ENCODE measurements at places on chromosomes 6 and 20. TPM values are rescaled to one million over a fixed set of nuclear protein-coding genes. Genes with fewer than 3 reads are reported as not detected.
A peak's percentile ranks its signal among the peaks of the same experiment; 100 is the strongest.

DNA sequence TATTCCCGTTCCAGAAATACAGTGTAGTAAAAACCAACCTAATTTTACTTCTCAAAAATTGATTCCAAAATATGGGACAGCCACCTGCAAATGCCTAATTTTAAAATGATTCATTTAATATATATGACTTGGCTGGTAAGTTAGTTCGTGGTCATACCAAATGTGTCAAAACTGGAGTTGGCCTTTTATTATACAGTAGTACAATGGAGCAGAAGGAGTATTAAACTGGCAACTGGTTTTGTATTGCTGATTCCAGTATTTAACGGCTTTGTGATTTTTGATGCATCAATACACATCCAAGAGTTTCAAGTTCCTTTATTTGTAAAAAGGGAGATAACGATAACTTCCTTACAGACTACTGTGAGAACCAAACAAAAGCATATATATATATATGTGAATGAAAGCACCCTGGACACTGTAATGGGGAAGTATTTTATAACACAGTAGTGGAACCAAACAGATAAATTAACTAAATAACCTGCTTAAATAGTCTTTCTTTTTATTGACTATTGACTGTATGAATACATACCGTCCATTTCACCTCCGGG, 24.8 kb downstream of the SAMHD1 start:
- no peak for DNase-seq

DNA sequence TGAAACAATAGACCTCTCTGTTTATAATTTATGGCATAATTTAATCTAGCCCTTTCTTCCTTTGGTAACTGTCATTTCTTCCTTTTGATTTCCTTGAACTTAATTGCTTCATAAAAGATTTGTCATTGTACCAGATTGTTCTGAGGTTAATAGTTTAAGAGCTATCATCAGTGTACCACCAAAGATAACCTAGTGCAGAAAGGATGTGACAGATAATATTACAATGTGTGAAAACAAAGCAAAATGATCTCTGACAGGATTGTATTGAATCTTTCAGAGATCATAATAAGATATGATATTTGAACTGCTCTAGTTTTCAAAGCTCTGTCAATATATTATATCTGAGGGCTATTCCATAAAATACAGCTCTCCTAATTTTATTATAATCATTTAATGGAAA, 132.1 kb upstream of the PTCHD4 start:
- DNase-seq, result no peak

DNA sequence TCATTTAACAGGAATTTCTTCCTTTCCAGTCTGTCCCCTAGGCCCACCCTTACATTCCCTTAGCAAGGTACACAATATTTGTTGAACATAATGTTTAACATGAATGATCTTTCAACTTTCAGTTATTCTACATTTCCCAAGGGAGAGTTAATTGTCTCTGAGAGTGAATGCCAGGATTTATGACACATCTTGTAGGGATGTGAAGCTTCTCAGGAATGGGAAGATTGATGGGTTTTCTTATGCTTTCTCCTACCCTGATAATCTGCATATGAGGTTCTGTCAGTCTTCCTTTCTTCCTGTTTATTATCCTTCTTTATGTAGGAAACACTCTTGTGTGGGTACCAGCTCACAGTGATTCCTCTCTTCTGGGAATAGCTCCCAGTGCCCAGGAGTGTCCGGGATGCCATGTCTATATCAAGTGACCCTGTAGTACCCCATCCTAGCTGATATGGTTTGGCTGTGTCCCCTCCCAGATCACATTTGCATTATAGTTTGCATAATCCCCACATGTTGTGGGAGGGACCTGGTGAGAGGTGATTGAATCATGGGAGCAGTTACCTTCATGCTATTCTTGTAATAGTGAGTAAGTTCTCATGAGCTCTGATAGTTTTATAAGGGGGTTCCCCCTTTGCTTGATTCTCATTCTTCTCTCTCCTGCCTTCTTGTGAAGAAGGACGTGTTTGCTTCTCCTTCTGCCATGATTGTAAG, 7.1 kb upstream of the FYN start:
- DNase-seq, result no peak

DNA sequence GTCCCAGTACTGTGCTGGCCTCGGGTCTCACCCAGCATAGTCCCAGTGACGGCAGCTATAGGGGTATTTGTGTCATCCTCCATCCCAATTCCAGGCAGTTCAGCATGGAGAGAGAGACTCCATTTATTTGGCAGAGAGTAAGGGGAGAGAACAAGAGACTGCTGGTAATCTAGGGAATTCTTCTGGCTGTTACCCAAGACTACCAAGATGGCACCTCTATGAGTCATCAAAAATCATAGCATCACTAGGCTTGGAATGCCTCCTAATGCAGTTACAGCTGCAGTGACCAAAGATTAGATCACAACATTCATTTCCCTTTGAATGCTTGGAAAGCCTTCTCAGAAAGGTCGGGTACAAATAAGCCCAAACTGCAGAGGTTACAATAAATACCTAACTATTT, 660.4 kb upstream of the FLRT3 start:
- peak; percentile 30 for DNase-seq

SNAP25 gene
- 0.64 TPM for total RNA-seq

DNA sequence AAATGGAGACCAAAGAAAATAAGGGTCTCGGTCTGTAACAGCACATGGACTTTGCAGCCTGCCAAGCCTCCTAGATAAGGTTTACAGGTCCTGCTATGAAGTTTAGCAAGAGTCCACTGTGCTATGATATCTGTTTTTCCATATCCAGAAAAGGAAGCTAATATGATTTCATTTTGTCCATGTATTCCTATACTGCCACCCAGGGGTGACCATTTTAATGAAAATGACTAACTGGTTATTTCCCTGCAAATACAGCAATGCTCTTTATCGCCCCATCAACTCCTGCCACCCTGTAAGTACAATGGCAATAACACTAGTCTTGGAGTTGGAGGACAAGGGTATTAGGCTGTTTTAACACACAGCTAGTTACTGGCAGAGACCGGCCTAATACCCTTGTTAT, 115.2 kb upstream of the GLP1R start:
- DNase-seq, result peak; percentile 57

MAS1 gene
- total RNA-seq, result under 0.01 TPM

SPDEF gene
- total RNA-seq, result not detected

DNA sequence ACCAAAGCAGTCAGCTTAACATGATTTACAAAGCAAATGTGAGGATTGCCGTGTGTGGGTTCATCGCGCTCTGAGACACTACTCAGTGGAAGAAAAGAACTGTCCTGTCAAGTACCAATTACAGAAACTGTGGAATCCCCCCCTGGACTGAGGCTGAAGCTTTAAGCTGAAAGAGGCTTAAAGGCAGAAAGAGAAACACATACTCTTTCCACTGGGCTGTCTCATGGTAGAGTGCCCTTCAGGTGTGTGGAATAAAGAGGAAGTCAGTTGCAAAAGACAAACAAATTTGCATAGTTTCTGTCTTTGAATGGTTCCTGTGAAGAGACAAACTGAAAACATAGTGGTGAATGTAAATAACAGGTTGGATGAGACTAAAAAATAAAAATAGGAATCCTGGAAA, 560.4 kb upstream of the SYNCRIP start:
- no peak for DNase-seq

DNA sequence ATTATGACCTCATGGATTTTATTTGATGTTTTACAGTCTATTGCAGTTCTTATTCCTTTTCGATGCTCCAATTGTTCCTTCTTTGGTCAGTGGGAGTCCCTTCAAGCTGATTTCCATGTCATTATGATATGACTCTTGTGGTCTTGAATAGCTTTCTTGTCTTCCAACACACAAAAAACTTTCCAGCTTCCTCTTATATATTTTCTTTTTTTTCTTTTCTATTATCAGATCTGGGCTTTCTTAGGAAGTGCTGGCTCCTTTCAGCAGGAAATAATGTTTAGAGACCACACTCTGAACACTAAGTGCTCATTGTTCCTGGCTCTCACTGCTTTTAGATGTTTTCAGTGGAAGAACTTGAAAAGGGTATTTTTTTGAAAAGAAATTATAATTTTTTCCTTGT, 3.1 kb upstream of the SLC17A1 start:
- no peak for DNase-seq

- DNase-seq, result peak; percentile 45
Measured at GRCh38 chr6:142942805-142943227, 2.2 kb downstream of the HIVEP2 start.

- DNase-seq, result peak; percentile 37
Measured at GRCh38 chr6:93894521-93894920, 475.2 kb upstream of the EPHA7 start.

DNA sequence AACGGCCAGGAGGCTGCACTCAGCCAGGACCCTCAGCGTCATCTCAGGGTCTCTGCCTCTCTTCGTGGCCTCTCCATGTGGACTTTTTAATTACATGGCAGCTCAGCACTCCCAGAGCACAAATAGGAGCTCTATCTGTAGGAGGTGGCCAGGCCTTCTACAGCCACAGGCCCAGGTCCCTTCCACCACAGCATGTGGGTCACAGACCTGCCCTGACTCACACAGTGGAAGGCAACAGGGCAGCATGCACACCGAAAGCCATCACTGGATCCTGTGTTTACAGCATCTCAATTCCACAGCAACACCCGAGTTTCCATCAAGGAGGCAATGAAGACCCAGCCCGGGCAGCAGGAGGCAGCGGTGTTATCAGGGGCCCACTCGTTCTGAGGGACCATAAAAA, 65.8 kb upstream of the CD93 start:
- peak; percentile 29 for DNase-seq

DNA sequence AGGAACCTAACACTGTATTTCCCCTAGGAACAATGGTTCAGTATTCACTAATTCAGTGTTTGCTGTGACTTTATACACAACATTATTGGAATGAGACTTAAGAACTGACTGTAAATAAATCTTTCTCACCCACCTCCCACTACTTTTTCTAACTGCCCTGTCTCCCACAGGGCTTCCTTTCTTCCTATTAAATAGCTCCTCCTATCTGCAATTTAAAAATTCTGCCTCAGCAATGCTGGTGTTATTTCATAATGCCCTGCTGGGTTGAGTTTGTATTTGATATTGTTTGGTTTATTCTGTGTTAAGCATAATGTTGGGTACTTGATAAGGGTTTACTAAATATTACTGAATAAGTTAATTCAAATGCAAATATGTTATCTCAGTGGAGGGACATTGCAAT, 573.1 kb upstream of the RNF217 start:
- no peak for DNase-seq

ZKSCAN4 gene
- 3.7 TPM for total RNA-seq

FOXS1 gene
- 0.99 TPM for total RNA-seq

- peak; percentile 97 for DNase-seq
Measured at GRCh38 chr20:62237801-62238568, at the start of gene OSBPL2. TSS of gene OSBPL2 (plus strand) at chr20:62238521. CDS start at chr20:62256185, 17,664 bp downstream.

DNA sequence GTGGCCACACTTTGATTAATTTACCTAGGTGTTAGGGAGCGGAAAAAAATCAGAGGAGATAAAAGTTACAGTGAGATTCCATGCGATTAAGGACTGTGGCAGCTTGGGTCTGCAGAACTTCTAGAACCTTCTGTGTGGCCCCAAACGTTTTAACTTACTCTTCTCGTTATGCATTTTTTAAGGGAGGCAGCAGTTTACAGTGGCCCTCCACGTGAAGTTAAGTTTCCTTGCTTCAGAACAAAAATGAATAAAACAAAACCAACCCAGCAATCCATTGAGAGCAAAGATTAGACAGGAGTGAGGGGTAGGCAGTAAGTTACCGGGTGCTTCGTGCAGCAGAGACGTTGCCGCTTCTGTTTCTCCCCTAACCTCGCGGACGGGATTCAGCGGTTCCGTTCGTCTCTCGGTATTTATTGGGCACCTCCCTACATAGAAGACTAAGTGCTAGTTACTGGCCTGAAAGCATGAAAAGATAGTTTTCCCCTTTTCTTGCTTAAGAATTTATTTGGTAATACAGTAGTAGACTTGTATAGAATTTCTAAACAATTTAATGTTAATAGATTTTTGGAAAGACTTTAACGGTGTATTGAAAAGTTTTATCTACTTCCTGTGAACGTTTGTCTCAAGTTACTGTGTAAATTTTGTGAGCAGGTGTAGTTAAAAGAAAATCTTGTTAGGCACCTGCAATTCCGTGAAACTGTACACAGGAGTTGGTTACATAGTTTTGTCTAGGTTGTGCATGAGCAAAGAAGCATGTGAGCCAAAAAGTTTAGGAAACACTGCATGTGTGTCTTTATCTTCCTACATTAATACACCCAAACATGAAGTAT, 1.1 kb downstream of the BAG2 start:
- peak; percentile 53 for DNase-seq

SYCP2 gene
- total RNA-seq, result 0.78 TPM

GRCh38 chr6:160859822-160860221, 131.7 kb upstream of the MAP3K4 start:
- DNase-seq, result no peak

KCNK5 gene
- not detected for total RNA-seq

- no peak for DNase-seq
Measured at GRCh38 chr20:54407459-54407858, 67.9 kb upstream of the DOK5 start.

GMPR gene
- total RNA-seq, result 37.5 TPM

RBL1 gene
- total RNA-seq, result 2.7 TPM

TRIM40 gene
- not detected for total RNA-seq

DNA sequence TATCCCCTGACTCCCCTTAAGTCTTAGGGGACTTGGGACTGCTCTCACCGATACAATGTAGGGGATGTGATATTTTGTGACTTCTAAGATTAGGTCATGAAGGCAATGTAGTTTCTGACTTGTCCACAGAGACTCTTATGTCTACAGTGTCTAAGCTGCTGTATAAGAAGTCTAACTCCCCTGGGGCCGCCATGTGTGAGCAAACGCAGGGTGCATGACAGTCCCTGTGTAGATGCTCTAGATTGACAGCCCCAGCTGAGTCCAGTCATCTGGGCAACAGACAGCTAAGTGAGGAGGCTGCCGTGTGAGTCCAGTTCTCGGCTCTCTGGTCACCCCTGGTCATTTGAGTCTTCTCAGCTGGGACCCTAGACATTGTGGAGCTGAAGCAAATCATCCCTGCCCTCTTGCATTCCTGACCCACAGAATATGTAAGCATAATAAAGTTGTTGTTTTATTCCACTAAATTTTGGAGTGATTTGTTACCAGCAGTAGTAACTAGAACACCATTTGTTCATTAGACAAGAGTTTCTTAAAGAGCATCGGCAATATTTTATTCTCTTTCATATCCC, 743.3 kb upstream of the CHD6 start:
- no peak for DNase-seq

CNR1 gene
- total RNA-seq, result not detected

All from myocyte (in vitro differentiated cells).